Lower lobe of right lung (tissue), 2 donors: ENCODE measurements at places on chromosomes 1 and 21. TPM values are rescaled to one million over a fixed set of nuclear protein-coding genes. Genes with fewer than 3 reads are reported as not detected.

GNG4 gene
- total RNA-seq = not detected

GJB5 gene
- total RNA-seq = not detected

ATAD3C gene
- total RNA-seq = 7.8 TPM

NBPF4 gene
- not detected for total RNA-seq

TIE1 gene
- total RNA-seq = 48.5 TPM

S100A5 gene
- not detected for total RNA-seq

CFAP141 gene
- total RNA-seq = 2.8 TPM

CD34 gene
- 44.6 TPM for total RNA-seq

ASCL5 gene
- not detected for total RNA-seq

UTP11 gene
- total RNA-seq = 22.8 TPM

WNT4 gene
- total RNA-seq = 3.8 TPM

TMIGD3 gene
- total RNA-seq = 9.0 TPM

RAB25 gene
- 58.0 TPM for total RNA-seq

TUFT1 gene
- total RNA-seq = 10.5 TPM

FCRL5 gene
- 1.2 TPM for total RNA-seq

VAV3 gene
- 11.3 TPM for total RNA-seq

FCRL1 gene
- total RNA-seq = 4.2 TPM

TPM3 gene
- total RNA-seq = 334 TPM

COL9A2 gene
- total RNA-seq = 7.6 TPM

FNBP1L gene
- total RNA-seq = 40.6 TPM

TAS1R3 gene
- total RNA-seq = 0.65 TPM

CHAF1B gene
- 1.8 TPM for total RNA-seq

SH2D1B gene
- total RNA-seq = 1.9 TPM

ZNF436 gene
- total RNA-seq = 11.6 TPM

B3GALT5 gene
- 1.5 TPM for total RNA-seq

TESK2 gene
- 8.2 TPM for total RNA-seq

MIXL1 gene
- total RNA-seq = 0.38 TPM

SLC9C2 gene
- 1.4 TPM for total RNA-seq

SGIP1 gene
- total RNA-seq = 12.4 TPM

MROH9 gene
- total RNA-seq = 1.2 TPM

PCNX2 gene
- 11.3 TPM for total RNA-seq

PLPPR4 gene
- total RNA-seq = 1.7 TPM

CR1L gene
- 1.3 TPM for total RNA-seq

PIK3R3 gene
- 39.2 TPM for total RNA-seq

OLFML3 gene
- total RNA-seq = 38.9 TPM

HES3 gene
- total RNA-seq = not detected

BARHL2 gene
- not detected for total RNA-seq

SLAMF9 gene
- not detected for total RNA-seq

SERBP1 gene
- 135 TPM for total RNA-seq

GUCA2A gene
- total RNA-seq = not detected

FAM72D gene
- total RNA-seq = 0.77 TPM

PLEKHA6 gene
- 7.6 TPM for total RNA-seq

C1orf115 gene
- 26.3 TPM for total RNA-seq

ADGRL4 gene
- total RNA-seq = 18.8 TPM

SIK1 gene
- 30.1 TPM for total RNA-seq

CAMTA1 gene
- 47.9 TPM for total RNA-seq

TDRD5 gene
- 0.15 TPM for total RNA-seq

PTPN22 gene
- total RNA-seq = 14.1 TPM

CFHR3 gene
- total RNA-seq = 0.24 TPM

TLCD4 gene
- 11.3 TPM for total RNA-seq

CFHR4 gene
- not detected for total RNA-seq

FAM163A gene
- total RNA-seq = not detected

LAMTOR5 gene
- 121 TPM for total RNA-seq

PRDM16 gene
- 19.2 TPM for total RNA-seq

KRTAP8-1 gene
- total RNA-seq = not detected

NUDC gene
- total RNA-seq = 56.7 TPM
